Femur (tissue), 1 donor: ENCODE measurements at places on chromosomes 6 and 20.

DNA sequence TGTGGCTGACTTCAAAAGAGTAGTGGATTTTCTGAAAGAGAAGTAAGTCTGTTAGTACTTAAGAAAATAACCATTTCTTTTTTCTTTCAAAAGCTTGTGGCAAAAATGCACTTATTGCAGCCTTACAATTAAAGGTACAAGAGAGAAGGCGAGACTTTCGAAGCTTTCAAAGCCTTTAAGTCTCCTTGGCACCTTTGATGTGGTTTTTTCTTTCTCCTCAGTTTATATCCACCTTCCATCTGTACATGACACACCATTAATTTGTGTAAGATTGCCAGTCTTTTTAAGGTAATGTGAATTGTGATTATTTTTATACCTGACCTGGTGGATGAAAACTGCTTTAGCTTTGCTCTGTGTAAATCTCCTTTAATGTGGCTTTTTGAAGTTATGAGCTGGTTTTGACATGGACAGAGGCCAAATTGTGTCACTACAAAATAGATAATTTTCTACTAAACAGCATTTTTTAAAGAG lies 466.1 kb downstream of the CDKAL1 start:
- no peak for DNase-seq

DNA sequence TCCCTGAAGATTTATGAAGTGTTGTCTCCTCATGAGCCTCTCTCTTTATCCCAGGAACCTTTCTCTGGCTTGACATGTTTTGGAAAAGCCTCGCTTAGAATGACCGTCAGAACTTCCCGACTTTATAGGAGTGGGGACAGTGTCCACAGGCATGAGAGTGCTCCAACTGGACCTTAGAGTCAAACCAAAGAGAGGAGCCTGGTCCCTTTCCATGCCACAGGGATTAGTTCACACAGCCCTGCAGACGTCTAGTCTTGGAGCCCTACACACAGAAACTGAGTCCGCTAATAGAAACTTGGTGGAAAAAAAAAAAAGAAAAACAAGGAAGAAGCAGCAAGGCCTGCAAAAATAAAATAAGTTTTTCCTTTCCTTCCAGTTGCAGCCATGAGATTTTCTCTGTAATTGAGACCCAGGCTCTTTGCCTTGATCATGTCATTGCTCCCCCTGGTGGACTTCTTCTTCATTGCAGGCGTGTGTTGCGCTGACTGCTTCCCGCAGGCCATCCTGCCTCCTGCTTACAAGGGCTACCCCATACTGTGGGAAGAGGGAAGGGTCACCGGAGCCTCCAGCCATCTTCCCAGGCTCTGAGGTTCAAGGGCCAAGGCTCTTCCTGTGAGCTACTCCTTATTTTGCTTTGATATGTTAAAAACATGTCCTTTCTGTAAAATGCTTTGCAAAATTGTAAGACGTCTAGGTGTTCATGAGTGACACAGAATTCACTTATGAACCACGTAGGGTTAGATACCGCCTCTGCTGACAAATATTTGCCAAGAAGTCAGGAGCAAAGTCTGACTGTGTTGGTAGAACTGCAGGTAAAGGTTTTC lies 201.0 kb downstream of the UST start:
- DNase-seq = peak; percentile 90

DNA sequence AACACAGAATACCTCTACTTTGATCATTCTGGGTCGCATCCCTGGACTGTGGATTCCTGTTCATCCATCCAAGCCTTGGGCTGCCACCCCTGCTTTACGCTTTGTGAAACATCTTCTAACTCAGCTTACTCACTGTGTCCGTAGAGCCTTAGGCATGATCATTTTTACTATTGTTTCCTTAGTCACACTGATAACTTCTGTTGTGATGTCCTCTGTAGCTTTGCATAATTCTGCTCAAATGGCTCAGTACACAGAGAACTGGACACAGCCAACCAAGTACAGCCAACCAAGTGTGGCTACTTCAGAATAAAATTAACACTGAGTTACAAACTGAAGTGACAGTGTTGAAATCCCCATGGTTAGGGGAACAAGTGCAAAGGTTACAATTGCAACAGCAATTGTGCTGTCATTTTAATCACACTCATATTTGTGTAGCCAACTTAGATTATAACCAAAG lies 8.6 kb upstream of the FKBP1A start:
- no peak for DNase-seq

- no peak for DNase-seq
Observed at GRCh38 chr6:56329271-56330050, 82.1 kb upstream of the COL21A1 start.

DNA sequence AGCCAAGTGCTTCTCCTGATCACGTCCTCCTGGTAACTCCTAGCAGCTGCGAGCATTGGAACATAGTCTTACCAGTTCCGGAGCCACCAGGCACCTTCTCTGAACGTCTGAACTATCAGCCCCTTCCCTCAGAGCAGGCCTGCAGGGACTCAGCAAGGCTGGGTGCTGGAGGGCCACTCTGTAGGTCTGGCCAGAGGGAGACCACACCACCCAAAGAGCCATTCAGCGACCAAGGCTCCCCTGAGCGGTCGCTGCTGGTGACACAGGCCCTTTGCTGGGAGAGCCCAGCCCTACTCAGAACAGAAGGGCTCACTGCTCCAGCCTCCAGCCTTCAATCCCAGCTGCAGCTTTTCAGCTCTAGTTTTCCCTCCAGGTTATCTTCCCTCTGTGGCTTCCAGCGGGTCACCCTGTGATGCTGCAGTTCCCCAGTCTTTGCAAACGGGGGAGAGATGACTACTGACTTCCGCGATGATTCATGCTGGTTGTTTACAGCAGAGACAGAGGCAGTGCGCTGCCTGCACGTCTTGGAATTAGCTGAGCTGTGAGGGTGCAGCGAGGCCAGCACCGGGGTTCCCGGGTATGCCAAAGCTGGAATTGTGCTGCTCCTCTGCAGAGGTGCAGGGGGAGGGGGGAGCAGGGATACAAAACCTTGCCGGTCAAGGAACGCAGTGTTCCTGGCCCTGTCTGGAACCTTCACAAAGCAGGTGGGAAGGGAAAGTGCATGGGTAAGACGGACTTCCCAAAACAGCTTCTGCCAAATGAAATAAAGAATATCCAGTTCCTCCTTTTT lies 161.4 kb downstream of the LY86 start:
- DNase-seq = peak; percentile 57

DNA sequence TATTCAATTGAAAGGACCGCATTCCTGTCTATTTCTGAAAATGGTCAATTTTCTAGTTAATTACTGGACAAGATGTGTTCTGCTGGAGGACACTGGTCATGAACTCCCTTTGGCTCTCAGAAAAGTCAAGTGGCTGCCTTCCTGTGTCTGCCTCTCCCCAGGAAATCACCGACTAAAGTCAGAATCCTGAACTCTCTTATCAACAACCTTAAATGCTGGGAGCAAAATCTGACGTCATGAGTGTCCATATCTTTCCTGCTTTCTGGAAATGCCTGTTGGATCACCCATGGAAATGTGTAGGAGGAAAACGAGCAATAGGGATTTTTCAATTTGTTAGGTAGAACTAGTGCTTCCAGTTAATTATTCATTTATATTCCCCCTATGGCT lies 53.5 kb upstream of the PLCB1 start:
- no peak for DNase-seq

GRCh38 chr6:89952105-89952671 lies 57.9 kb downstream of the GJA10 start:
- no peak for DNase-seq

DNA sequence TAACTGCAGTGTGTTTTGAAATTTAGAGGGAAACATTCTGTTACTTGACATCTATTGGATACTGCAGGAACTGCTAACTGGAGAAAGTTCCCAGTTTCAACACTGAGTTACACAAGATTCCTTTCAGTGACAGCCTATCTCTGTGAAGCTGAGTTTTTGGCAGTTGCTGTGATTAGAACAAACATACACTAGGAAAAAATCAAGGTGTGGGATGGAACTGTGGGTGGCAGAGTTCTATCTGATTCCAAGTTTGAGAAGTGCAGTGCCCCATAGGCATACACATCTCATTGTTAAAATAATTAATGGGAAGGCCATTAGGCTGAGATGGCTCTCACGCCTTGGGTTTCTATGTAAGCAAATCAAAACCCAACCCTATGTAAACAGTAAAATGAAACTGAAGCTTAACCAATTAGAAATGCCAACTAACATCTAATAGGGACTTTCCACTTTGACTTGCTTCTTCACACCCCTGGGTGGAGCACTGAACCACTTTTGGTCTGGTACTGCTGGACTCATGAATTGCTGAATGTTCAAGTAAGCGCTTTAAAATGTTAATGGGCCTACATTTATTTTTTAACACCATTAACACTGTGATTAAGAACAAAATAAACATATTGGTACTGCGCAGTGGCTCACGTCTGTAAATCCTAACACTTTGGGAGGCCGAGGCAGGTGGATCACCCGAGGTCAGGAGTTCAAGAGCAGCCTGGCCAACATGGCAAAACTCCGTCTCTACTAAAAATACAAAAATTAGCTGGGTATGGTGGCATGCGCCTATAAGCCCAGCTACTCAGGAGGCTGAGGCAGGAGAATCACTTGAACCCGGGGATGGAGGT lies 55.2 kb upstream of the TBC1D7 start:
- DNase-seq = no peak

DNA sequence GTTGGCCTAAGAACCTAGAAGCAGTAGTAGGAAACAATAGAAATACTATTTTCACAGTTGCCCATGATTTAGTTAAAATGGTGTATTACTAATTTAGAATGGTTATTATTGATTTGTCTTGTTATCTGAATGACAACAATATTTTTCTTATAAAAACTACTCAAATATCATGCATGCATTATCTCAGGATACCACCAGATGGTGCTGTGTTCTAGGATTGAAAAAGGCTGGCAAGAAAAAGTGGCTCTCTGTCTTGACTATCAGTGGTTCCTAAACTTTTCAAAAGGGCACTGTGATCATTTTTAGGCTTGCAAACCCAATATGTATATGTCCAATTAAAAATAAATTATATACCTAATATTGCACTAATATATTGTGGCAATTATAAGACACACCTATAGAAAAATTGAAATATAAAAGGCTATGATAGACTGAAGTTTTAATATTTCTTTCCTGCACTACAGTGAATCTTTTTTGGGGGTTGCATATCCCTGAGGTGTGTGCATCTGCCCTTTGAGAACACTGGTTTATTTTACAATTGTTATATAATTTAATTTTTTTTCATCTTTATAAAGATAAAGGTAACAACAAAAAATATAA lies 131.7 kb upstream of the MLIP start:
- DNase-seq = no peak

GRCh38 chr20:46618316-46619100 lies 32.8 kb downstream of the SLC13A3 start:
- DNase-seq = no peak

DNA sequence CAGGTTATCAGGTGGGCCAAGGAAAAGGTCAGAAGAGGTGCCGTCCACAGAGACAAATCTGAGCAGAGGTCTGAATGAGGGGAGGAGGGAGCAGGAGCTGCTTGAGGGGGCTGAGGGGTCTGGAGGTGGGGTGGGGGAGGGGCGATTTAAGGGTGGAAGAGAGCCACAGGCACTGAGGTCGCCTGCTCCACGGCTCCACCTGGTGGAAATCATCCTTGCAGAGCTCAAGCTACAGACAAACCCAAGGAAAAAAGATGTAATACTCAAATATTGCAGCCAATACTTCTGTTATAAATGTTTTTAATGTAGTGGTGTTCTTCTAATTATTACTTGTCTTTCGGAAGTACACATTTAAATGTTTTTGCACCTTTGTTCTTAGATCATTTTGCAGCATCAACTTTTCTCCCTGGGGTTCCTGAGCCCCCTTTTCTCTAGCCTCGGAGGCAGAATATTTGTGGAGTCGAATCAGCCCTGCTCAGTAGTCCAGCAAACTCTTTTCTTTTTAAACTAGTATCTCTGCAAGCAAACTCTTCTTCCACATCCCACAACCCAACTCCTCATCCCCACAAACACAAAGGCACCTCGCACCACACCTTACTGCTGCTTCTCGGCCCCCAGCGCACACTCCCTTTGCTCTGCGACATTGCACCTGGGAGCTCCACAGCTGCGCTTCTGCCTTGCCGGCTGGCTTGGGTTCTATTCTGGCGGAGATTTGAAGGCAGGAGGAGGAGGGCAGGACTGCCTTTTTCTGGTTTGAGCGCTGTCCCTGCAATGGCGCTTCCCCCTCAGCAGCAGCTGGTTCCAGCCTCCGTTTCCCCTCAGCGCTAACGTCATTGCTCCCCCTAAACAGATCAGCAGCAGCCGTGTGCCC lies 51.0 kb upstream of the TFAP2A start:
- DNase-seq = no peak

DNA sequence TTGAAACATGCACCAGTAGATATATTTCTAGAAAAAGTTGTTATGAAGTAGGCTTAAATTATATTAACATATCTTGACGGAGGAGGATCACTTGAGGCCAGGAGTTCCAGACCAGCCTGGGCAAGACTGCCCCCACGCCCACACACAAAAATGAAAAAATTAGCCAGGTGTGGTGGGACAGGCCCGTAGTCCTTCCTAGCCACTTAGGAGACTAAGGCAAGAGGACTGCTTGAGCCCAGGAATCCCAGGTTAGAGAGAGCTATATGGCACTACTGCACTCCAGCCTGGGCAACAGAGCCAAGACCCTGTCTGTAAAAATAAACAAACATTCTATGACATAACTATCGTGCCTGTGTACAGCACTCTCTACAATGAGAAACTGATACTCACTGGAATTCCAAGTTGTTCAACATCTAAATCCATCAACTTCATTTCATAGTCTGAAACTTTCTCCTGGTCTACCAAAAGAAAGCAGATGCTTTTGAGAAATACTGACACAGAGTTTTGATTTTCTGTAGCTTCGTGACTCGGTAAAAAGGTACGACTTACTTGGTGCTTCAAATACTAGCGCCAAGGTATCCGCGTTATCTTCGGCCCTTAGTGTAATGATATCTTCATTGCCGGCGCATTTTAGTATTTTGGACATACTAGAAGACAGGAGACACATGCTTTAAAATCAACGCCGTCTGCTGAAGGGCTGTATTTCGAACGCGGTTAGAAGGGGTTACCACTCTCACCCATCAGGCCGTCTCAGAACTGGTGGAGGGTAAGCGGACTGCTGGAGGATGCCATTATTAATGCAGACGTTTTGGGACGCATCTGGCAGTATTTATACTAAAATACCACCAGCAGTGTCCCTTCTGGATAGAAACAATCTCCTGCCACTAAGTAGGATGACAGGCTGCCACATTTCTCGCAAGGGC lies 1.3 kb downstream of the PCNA start:
- DNase-seq = no peak

DNA sequence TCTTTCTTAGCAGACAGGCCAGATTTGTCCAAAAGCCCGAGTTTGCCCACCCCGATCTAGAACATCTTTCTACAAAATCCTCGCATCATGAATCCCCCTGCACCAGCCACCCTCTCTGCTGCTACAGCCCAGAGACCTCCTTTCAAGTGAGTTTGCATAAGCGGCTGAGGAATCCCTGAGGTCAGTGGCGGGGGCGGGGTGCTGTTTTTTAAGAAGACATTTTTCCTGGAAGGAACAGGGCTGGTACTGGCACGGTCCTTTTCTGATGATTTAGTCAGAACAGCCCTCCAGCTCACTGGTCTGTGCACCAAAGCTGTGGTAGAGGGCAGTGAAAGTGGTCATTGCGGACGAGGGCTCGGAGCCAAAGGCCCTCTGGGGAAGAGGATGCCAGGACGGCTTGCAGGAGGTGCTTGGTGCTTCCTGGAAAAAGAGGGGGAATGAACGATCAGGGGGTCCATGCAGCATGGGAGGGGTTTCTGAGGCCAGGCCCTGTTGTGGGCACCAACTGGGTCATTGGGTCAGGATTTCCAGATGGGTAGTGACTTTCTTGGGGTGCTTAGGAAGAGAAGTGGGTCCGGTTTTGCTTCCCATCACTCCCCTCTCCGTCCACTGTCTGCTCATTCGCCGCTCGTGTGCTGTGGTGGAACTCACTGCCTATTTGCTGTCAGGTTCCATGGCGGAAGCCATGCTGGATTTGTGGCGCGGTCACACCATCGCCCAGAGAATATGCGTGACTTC lies 50.4 kb downstream of the GNAS-AS1 start:
- DNase-seq = peak; percentile 74
